ENCODE measurements at places on chromosomes 5 and 9.

GRCh38 chr9:8251566-8251965 lies 452.0 kb upstream of the DMAC1 start:
- DNase-seq: no peak

DNA sequence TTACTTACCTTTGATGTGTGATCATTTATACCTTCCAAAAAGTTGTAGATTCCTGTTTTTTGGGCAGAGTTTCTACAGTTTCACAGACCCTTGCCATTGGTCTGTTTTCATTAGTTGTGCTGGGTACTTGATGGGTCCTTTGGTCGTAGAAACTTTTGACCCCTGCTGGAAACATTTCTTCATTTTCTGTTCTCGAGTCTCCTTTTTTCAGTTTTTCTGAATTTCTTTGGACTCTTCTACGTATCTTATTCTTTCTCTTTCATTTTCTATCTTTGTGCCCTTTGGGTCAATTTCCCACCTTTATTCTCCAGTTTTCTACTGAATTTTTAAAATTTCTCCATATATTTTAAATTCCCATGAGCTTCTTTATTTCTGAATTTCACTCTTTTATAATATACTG lies 16.7 kb downstream of the AP3S1 start:
- DNase-seq: no peak

- DNase-seq: peak; percentile 73
Measured at GRCh38 chr9:127388037-127388855, 8.7 kb upstream of the SLC2A8 start.

DNA sequence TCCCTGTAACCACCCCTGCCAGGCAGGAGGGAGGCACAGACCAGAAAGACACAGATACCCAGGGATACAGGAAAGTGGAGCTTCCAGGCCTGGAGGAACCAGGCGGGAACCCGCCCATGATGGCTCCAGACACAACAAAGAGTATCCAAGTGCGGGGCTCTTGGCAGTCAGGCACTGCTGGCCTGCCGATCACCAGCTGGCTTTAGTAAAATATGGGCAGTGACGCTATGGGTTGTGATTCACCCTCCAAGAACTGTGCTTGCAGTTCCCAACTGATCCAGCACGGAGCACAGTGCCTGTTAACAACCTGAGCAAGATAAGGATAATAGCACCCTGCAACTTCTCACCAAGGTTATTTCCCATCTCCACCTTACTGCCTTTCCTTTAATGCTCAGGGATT lies 463.3 kb downstream of the IRX1 start:
- no peak for DNase-seq

DNA sequence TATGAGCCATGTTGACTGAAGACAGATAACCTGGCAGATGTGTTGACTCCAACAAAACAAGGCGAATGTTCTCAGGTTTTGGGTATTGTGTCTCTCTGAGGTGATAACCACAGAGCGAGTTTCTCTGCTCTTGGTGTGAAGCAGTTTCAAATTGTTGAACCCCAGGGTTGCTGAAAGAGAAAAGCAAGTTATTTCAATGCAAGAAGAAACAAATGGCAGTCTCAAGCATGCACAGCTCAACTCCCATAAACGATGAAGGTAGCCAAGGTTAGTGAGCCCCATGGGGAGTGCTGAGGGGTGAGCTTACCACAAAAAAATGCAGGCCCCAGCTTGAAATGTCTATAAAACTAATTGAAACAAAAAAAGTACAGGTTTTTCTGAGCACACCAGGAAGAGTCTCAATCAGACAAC lies 220.8 kb upstream of the DAPK1 start:
- DNase-seq: no peak

DNA sequence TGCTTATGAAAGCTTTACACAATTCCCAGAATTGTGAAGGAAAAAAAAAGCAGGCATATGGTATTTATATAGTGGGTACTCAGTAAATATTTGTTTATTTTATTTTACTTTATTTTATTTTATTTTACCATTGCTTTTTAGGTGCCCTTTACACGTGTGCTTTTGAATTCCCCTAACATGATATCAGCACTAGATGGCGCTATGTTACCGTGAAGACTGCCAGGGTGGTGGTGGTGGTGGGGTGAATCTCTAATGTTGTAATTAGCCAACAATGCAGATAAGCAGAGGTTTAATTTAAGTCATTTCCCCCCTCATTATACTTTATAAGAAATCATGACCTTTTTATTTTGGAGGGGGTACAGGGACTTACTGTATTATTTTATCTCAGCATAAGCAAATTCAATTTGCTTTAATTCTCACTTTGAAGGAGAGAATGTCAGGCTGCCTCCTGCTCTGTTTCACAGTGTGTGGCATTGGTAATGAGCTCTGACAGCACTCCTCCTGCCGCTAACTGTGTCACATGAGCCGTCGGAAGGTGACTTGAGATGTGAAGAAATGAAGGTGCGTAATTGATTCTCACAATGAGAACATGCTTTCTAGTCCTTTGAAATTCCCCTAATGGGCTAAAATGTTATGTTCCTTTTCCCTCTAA lies 165.6 kb downstream of the YTHDC2 start:
- DNase-seq: no peak

DNA sequence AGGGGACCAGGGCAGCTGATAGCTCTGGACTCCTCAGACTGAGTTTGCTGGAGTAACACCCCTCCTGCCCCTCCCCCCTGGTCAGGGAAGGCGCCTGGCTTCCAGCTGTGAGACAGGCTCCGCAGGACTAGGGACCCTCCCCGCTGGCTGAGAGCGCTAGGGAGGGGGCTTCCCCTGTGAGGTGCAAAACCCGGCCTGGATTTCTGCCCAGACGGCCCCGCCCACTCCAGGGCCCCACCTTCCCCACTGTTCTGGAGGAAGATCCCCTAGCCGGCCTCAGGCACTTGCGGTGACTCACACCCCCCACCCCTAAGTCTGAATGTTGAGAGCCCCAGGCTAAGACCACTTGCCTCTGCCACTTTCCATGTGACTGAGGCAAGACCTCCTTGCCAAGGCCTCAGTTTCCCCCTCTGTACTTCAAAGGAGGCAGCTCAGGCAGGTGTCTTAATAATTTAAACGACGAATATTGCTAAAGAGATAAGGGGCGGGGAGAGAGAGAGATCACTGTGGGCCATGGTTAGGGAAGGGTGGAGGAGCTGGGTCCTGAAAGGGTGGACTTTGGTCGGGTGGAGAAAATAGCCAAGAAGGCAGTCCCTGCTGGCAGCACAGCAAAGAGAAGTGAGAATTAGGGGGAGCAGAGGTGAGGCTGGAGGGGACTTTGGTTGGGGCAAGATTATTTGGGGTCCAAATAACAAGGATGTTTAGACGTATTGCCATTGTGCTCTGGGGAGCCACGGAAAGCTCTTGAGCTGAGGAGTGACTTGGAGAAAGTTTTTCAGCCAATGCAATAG lies 1.0 kb upstream of the DAB2IP start:
- DNase-seq: peak; percentile 21

GRCh38 chr5:143673676-143674468 lies 138.1 kb upstream of the HMHB1 start:
- no peak for DNase-seq

DNA sequence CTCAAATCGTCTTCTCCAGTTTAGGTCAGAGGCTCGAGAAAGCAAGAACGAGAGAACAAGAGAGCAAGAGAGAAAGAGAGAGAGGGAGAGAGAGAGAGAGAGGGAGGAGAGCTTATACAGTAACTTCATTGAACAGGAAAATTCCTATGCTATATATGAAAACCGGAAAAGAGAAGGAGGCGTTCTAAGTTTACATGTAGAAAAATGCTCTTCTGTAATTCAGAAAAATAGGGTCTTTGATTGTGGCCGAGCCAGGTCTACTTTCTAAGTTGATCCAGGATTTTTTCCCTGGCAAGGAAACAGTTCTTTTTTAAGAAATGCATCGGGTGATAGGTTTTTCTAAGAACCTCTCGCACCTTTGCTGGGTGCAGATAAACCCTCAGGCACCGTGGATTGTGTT lies 29.5 kb downstream of the COL15A1 start:
- no peak for DNase-seq

DNA sequence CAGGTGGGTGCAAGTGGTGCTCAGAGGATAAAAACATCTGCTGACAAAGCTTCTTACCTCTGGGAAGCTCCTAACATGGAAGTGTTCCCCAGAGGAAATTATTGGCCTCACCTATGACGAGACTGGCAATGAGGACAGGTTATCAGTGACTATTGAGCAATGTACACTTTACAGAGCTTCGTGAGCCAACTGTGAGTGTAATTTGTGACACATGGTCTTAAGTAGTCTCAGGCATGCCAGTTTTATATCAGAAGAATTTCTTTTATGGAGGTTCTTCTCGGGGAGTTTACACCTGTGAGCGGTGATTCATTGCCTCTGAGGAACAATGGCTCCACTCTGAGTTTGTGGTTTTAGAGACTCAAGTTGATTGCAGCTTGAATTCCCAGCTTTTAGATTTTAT lies 11.3 kb downstream of the ANKDD1B start:
- DNase-seq: no peak

DNA sequence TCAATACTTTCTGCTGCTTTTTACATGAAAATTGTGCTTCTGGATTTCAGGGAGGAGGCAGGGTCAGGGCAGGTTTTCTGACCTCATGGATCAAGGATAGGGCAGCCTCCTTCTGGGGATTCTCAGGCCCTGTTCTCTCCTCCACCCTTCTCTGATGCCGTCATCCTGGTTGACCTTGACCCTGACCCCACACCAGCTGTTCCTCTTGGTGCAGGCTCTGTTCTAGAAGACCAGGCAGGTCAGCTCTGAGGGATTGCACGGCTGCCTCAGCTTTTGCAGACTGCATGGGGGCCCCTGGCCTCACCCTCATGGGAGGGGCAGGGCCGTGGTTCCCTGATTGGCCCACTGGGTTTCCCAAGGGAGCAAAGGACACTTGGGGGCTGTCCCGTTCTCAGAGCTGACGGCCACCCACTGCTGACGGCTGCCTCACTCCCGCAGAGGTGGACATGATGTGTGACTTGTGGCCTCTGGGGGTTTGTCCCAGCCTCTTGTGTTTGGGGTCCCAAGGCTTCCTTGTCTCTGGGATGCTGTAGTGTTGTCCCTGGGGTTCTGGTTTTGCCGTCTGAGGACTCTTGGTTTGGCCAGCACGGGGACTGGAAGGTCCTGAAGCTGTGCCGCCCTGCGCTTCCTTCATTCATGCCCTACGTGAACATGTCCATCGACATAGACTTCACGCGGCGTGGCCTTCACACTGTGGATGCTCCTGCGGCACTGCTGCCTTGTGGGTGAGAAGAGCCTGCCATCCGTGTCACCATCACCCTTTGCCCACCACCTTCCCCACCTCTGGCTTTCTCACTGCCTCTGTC lies 34.5 kb downstream of the CEP72 start:
- DNase-seq: no peak

GRCh38 chr9:93013856-93014582 lies 44.5 kb upstream of the SUSD3 start:
- DNase-seq: no peak

GRCh38 chr5:78634634-78635033 lies 13.9 kb downstream of the LHFPL2 start:
- DNase-seq: no peak

DNA sequence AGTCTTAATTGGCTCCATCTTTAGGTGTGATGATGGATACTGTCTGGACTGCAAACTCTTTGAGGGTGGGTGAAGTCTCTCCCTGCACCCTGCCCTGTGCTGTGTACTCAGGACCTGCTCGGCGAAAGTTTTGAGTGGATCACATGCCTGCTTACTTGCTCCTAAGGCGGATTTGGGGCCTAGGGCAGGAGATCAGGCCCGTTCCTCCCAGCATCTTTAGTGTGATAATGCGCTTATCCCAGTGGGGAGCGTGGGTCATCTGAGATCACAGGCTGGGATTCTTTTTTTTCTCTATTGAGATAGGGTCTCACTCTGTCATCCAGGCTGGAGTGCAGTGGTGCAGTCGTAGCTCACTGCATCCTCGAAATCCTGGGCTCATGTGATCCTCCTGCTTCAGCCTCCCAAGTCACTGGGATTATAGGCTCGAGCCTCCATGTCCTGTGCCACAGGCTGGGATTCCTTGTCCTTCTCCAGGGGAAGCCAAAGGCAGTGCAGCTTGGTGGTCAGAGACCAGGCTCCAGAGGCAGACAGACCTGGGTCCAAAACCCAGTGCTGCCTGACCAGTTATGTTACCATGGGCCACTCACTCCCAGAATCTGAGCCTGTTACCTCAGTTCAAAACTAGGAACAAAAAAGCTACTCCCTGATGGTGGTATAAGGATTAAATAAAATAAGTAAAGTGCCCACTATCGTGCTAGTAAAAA lies 59.7 kb downstream of the ZNF618 start:
- no peak for DNase-seq

Measured in stimulated activated CD4-positive, alpha-beta T cell treated with anti-CD3 and anti-CD28 coated beads, Interleukin-4, amount 100 ng/mL, for 1 hour (primary cell).